ENCODE measurements at places on chromosomes 6 and 20.

DNA sequence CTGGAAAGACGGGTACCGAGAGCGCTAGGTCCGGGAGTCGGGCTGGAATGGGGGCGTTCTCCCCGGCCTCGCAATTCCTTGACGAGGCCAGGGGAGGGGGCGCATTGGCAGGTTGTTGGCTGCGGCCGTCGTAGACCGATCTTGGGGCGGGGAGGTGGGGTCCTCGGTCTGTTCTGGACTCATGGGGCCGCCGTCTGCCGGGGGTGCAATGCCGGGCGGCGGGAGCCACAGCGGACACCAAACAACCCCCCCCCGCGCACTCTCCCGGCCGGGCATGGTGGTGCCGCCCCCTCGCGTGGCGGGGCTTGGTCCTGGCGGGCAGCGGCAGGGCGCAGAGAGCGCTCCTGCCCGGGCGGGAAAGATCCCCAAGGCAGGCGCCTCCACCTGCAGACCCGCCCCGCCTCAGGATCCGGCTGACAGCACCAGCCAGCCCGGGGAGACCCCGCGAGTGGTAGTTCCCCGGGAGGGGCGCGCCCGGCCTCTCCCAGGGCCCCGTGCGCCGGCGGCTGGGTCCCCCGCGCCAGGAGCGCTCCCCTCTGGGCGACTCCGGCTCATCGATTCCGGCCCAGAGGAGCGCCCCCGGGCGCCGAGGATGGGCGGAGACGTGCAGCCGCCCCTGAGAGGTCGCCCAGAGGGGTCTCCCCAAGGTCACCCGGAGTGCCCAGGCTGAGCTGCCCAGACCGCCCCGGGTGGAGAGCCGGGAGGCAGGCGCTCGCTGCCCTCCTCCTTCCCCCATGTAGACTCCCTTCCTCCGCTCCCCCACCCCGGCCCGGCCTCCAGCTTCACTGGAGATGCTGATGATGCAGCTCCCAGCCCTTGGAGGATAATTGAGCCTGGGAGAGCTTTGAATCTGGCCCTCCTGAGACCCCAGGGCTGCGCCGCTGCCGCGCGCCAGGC lies 709 bp downstream of the PPP1R16B start:
- DNase-seq: no peak

GRCh38 chr6:85726206-85726605 lies 83.5 kb upstream of the SYNCRIP start:
- DNase-seq: no peak

- no peak for DNase-seq
Measured at GRCh38 chr6:89941763-89942497, 47.7 kb downstream of the GJA10 start.

- DNase-seq: no peak
Measured at GRCh38 chr6:124995645-124996325, 33.5 kb downstream of the RNF217 start.

- DNase-seq: peak; percentile 73
Measured at GRCh38 chr20:53655625-53656292, 62.1 kb upstream of the ZNF217 start.

GRCh38 chr6:109097661-109098060 lies 2.4 kb downstream of the CEP57L1 start:
- DNase-seq: no peak

- no peak for DNase-seq
Measured at GRCh38 chr6:3328796-3329195, 70.0 kb downstream of the PSMG4 start.

DNA sequence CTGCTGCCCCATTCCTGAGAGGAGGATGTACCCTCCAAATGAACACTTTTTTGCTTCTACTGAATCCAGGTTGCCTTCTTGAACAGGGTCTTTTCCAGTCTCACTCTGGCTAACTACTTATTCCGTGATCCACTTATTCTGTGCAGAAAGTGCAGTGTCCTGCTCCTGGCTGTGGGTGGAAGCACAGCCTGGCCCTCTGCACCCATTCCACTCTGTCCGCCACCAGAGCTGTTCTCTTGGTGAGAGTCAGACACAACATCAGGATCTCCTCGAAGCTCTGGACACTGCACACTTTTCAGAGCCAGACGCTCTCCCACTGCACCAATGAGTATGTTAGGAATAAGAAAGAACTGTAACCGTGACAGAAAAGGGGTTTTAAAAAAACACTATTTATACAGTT lies 174.2 kb downstream of the MCHR2 start:
- DNase-seq: no peak

GRCh38 chr20:36306553-36307411 lies 643 bp downstream of the DLGAP4 start:
- DNase-seq: no peak

DNA sequence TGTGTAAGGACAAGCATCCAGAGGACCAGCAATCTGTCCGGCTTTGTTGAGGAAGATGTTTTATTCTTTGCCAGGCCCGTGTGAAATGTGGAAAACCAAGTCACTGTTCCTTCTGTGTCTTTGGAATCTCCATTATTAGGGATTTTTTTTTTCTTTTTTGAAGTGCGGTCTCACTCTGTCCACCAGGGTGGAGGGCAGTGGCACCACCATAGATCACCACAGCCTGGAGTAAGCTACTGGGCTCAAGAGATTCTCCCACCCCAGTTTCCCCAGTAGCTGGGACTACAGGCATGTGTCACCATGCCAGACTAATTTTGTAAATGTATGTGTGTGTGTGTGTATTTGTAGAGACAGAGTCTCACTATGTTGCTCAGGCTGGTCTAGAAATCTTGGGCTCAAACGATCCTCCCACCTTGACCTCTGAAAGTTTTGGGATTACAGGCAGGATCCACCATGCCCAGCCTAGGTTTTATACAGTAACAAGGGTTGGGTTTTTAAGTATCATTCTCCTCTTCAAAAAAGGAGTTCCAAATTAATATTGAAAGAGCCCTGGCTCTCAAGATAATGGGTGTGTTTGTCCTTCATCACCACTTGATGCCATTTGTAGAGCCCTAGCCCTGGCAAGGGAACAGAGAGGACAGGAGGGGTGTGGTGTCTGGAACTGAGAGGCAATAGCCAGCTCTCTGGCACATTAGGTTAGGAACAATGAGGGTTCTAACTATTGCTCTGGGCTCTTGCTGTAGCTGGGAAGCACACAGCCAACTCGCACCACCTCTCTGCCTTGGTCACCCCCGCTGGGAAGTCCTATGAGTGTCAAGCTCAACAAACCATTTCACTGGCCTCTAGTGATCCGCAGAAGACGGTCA lies 3.1 kb downstream of the LAMP5 start:
- DNase-seq: no peak

DNA sequence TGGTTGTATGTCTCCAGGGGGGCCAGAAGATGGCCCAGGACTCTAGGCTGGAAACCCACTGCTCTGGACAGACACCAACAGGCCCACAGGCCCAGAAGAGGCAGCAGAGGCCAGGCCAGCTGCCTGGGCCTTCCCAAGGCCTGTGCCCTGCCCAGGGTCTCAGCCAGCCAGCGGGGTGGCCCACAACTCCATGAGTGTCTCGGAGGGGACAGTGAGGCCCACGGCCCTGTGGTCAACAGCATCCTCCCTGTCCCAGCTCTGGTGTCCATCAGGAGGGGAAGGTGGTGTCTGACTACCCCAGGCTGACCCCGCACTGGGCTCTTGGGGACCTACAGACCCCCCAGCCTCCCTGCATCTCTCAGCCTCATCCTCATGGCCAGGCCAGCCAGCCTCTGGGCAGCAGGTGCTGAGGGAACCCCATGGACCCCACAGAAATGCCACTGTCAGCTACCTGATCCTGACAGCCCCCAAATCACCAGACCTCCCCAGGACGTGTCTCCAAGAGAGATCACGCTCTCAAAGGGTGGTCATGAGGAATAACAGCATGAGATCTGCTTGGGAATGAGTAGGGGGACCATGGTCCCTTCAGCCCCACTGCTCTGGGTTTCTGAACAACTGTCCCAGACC lies 112.4 kb downstream of the NOL4L start:
- DNase-seq: no peak

DNA sequence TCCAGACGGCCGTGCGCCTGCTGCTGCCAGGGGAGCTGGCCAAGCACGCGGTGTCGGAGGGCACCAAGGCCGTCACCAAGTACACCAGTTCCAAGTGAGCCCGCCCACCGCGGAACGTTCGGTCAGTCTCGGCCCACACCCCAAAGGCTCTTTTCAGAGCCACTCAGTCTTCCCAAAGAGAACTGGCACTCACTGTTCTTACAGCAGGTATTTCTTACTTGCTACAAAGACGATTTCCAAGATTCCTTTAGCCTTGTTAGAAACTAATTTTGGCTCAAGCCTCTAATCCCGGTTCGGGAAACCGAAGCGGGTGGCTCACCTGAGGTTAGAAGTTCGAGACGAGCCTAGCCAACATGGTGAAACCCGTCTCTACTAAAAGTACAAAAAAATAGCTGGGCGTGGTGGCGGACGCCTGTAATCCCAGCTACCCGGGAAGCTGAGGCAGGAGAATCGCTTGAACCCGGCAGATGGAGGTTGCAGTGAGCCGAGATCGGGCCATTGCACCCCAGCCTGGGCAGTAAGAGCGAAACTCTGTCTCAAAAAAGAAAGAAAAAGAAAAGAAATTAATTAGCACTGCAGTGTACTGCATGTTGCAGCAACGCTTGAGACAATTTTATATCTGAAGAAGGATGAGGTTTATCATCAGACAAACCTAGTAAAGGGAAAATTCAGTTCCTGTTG lies 73.1 kb downstream of the OR2B2 start:
- peak; percentile 35 for DNase-seq

- peak; percentile 41 for DNase-seq
Measured at GRCh38 chr20:58810116-58810878, 40.4 kb downstream of the GNAS-AS1 start.

- DNase-seq: no peak
Measured at GRCh38 chr6:35228481-35228880, 14.7 kb downstream of the SCUBE3 start.

- no peak for DNase-seq
Measured at GRCh38 chr20:48828734-48829460, 1.1 kb upstream of the PREX1 start.

DNA sequence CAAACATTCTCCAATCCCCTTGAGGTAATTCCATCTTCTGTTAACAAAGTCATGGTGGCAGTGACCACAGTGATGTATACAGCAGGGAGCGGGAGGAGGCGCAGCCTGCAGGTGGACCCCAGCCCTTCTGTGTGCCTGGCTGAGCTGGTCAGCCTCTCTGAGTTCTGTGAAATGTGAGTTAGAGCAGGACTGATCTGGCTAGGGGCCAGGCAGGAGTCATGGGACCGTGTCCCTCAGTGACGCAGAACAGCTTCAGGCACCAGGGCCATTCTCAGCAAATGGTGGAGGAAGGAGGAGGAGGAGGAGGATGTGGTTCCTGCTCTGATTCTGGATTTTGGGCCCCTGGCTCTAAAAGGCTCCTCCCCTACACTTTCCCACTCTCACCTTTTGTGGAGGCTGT lies 6.9 kb downstream of the PHACTR3 start:
- no peak for DNase-seq

- DNase-seq: no peak
Measured at GRCh38 chr6:139654888-139655782, 280.7 kb upstream of the CITED2 start.

DNA sequence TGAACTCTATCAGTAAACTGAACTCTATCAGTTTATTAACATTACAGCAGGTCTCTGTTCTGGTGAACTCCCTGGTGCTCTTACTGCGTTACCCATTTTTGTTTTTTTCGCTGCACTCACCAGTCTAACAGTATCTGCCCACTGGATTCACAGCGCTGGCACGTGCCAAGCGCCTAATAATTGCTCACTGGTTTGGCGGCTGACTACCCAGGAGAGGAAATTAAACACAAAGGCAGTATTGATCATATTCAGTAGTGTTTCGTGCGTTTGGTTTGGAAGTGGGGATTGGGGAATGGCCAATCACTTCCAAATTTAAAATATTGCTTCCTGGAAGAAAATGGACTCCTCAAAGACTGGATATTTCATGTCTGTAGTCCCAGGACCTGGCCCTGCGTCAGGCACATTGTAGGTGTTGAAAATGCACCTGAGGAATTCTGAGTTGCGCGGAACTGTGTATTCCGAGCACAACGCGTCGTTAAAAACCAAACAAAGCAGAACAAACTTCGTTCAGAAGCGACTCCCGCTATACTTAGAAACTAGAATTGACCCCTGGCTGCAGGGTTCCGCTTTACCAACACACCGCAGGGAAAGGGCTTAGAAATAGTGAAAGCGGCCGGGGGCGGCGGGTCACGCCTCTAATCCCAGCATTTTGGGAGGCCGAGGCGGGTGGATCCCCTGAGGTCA lies 1.1 kb upstream of the RPS12 start:
- no peak for DNase-seq

- DNase-seq: no peak
Measured at GRCh38 chr20:35849706-35850105, 77.9 kb downstream of the PHF20 start.

DNA sequence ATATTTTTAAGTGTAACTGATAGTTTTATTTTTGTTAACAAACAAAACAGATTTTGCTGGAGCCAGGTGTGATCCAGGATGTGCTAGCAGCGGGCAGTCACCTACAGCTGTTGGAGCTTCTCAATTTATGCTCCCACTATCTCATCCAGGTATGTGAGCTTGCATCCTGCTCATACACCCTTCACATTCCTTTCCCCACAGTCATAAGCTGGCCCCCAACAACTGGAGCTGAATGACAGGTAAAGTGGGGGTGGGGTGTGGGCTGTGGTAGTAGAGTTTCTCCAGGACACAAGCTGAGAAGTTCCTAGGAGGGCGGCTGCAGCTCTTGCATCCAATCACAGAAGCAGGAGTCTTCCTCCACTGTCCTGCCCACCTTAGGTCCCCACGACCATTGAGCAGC lies 140.1 kb downstream of the KLHL32 start:
- DNase-seq: no peak

GRCh38 chr6:109445382-109445781 lies 4.9 kb downstream of the SMPD2 start:
- DNase-seq: no peak

GRCh38 chr6:166478782-166479592 lies 96.2 kb upstream of the MPC1 start:
- no peak for DNase-seq

DNA sequence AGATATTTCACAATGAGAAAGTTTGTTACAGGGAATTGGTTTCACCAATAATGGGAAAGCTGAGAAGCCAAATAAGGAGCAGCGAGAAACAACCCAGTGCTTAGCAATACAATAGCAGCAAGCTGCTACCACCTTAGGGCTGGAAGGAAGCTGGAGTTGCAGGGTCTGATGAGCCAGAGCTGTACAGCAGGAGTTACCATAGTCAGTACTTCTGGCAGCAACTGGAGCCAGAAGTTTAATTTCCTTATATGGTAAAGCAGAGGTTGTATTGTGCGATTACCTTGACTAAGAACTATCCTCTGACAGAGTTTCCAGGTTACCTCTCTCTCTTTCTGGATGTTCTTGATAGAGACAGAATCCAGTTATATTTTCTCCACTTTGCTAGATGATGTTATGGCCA lies 137.1 kb upstream of the OLIG3 start:
- DNase-seq: no peak

DNA sequence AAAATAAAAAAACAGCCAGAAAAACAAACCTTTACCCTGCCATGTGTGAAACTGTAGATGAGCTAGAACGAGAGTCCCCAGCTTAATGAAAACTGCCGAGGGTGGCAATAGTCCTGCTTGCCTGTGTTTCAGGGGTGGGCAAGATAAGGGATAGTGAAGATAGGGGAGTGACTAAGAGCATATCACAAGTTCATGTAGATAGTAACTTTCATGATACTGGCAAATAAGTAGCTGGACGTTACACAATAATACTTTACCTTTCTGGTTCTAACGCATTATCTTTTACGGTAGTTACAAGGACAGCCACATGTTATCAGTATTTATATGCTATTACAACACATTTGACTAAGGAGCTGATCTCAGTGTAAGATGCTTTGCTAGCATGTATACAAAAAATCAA lies 9.3 kb upstream of the FBXO9 start:
- no peak for DNase-seq

- peak; percentile 15 for DNase-seq
Measured at GRCh38 chr6:54681987-54682386, 164.6 kb upstream of the FAM83B start.
